HS-5 (cell line): ENCODE measurements at places on chromosomes 2 and 18.

GRCh38 chr2:221524158-221524557 is 47.9 kb downstream of the EPHA4 start:
- DNase-seq: no peak

- DNase-seq: no peak
Observed at GRCh38 chr2:164813535-164813934, 28.1 kb downstream of the COBLL1 start.

GRCh38 chr2:144333143-144333555 is 186.8 kb downstream of the ZEB2 start:
- DNase-seq: no peak

GRCh38 chr2:12417786-12418185 is 298.9 kb upstream of the TRIB2 start:
- DNase-seq: no peak

- DNase-seq: peak; percentile 69
Observed at GRCh38 chr2:26033270-26033817, 540 bp upstream of the RAB10 start.

GRCh38 chr18:45844938-45845337 is 19.5 kb downstream of the SIGLEC15 start:
- no peak for DNase-seq

- DNase-seq: no peak
Observed at GRCh38 chr2:105768961-105769452, 24.3 kb downstream of the NCK2 start.

GRCh38 chr2:10413503-10413902 is 34.6 kb downstream of the ODC1 start:
- DNase-seq: no peak

DNA sequence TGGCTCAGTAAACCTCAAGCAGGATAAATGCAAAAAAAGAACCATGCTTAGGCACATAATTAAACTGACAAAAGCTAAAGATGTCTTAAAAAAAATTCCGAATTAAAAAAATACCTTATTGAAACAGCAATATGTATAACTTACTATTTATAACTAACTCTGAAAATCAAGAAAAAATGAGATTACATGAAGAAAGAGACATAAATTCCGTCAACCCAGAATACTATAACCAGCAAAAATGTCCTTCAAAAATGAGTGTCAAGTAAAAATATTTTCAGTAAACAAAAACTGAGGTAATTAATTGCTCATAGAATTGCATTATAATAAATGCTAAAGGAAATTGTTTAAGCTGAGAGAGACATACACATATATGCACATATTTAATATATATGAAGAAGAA is 474.5 kb upstream of the SYT4 start:
- no peak for DNase-seq

- DNase-seq: peak; percentile 47
Observed at GRCh38 chr2:43484323-43484930, 111.4 kb downstream of the THADA start.

- no peak for DNase-seq
Observed at GRCh38 chr18:79748321-79749180, 49.2 kb upstream of the KCNG2 start.

DNA sequence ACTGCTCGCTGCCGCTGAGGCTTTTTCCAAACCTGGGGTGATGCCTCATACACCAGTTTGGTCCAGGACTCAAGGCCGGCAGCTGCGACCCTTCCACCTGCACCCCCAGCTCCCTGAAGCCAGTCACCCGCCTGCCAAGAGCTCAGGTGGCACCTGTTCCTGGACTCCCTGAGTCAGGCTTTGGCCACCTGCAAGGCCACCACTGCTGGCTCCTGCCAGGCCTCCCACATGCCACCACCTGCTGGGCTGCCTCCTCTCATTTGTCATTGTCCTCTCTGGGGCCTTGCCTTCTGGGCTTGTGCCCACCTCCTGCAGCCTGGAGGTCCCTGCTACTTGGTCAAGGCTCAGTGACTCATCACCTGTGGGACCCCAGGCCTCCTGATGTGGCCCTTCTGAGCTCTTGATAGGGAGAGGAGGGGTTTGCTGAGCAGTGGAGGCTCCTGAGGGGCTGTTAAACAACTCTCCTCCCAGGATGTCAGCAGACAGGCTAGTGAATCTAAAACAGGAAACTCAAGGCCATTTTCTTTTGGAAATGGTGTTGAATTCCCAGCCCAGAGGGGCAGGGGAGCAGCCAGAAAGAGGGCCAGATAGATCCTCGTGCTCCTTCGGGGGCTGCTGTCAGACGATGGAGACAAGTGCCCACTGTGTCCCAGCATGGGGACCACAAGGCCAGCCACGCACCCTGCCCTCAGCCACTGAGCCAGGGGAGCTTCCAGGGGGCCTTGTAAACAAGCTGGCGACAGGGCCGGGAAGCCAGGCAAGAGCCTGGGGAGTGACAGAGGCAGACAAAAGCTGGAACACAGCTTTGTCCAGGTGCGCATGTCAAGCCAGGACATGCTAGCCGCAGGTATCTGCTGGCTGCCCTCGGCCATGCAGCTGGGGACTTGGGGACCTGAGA is 416.8 kb downstream of the LRATD1 start:
- DNase-seq: no peak

GRCh38 chr2:120625865-120626560 is 109.7 kb upstream of the GLI2 start:
- DNase-seq: no peak
